ENCODE measurements at places on chromosomes 5 and 9.
A peak's percentile ranks its signal among the peaks of the same experiment; 100 is the strongest.

- DNase-seq, result no peak
These were observed 120.5 kb upstream of the IRX4 start for GRCh38 chr5:2003206-2003605.

- no peak for DNase-seq
These were observed 134.1 kb downstream of the ROR2 start for GRCh38 chr9:91815896-91816295.

DNA sequence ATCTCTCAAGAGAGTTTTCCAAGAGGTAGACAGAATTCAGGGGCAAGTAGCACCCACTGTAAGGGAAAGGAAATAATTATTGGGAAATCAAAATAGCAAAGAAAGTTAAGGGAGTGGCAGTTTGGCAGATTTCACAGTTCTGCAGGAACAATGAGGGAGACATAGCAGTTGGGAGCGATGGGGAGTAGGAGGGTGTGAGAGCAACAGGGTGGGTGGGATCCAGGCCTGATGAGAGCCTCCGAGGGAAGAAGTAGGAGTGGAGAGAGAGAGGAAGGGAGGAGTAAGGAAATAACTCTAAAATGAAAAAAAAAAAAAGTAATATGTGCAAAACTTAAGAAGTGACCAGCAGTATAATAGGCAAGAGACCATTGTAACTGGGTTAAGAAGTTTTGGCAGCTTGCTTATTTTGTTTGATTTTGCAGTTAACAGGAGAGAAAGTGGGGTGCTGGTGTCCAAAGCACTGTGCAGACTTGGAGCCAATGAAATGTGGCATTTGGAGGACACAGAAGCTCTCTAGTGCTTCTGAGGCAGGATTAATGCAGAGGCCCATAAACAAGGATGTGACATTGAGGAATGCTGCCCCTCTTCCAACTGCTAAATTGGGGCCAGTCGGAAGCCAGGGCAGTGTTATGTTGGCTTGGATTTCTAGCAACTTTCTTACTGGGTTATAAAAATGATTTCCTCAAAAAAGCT lies 10.2 kb downstream of the TNFAIP8 start:
- no peak for DNase-seq

DNA sequence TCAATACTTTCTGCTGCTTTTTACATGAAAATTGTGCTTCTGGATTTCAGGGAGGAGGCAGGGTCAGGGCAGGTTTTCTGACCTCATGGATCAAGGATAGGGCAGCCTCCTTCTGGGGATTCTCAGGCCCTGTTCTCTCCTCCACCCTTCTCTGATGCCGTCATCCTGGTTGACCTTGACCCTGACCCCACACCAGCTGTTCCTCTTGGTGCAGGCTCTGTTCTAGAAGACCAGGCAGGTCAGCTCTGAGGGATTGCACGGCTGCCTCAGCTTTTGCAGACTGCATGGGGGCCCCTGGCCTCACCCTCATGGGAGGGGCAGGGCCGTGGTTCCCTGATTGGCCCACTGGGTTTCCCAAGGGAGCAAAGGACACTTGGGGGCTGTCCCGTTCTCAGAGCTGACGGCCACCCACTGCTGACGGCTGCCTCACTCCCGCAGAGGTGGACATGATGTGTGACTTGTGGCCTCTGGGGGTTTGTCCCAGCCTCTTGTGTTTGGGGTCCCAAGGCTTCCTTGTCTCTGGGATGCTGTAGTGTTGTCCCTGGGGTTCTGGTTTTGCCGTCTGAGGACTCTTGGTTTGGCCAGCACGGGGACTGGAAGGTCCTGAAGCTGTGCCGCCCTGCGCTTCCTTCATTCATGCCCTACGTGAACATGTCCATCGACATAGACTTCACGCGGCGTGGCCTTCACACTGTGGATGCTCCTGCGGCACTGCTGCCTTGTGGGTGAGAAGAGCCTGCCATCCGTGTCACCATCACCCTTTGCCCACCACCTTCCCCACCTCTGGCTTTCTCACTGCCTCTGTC lies 34.5 kb downstream of the CEP72 start:
- no peak for DNase-seq

DNA sequence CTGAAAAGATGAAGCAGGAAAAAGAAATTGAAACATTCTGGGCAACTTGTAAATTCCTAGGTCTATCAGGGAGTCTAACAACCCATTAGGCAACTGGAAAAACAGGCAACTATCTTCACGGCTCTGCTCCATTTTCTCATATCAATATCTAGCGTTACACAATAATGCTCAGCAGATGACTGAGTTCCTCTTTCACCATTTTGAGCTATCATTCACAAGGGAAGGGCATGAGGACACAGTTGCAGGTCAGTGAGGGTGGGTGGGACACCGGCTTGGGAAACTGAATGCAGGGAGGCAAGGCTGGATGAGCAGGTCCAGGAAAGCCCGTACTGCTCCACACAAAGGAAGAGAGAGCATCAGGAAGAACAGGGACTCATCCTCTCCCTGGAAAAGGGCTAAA lies 67.0 kb downstream of the FRMD3 start:
- DNase-seq, result no peak

DNA sequence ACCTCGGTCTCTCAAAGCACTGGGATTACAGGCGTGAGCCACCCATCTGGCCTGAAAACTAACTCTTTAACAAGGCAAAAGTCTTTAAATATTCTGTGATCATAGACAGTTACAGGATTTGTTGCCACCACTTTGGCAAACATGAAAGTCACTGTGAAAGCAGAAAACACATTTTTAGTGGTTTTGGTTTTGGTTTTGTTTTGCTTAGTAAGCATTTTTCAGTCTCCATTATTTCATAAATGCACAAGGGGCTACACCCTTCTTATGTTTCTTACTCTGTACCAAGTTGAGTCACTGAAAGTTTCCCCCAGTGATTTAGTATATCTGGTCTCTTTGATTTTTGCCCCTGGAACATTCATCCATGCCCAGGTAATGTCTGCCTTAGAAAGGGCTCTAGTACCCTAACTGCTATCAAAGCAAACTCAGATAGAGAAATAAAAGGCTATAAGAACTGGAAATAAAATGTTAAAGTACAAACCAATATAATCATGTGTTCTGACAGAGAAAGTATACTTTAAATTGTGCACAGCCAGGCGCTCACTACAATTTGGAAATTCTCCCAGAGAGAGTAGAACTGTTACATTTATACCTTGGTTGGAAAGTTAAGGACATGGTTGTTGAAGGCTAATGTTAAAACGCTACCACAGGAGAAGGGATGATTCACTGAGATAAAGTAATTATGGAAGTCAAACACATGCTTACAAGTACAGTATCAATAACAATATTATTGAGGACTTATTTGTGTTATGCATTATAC lies 1022.5 kb upstream of the DMAC1 start:
- DNase-seq, result no peak

DNA sequence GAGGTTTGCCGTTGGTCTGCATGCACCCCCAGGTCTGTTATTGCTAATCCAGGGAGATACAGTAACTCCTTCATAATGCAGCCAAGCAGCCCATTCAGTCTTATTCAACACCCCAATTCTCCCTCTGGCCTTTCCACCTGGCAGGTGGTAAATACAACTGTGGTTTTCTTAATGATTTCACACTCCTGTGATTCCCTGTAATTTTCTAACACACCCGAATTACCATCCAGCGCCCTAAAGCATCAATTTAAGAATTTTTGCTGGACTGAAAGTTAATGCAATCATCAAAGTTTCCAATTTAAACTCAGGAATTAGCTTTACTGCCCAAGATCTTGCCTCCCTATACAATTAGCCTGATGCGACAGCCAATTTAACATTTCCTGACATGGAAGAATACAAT lies 62.5 kb downstream of the GNAQ start:
- DNase-seq, result peak; percentile 27

DNA sequence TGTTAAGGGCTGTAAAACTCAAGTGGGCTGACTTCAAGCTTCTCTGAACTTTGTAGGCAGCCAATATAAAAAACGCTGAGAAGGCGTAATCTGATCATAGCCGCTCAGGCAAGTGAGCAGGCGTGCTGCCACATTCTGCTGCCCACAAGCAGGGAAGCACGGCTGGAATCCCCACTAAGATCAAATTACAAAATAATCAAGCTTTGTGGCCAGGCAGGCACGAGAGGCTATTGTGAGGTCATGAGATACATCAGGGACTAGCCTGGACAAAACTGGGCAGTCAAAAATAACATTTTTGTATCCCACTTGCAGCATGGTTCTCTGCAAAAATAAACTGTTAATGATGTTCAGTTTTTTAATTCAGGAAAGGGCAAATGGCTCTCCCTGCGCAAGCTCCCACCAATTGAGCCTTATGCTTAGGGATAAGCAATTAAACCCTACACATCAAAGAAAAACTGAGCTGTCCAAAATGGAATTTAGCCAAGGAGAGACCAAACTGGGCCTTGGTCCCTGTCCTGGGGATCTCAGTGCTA lies 64.0 kb downstream of the POU5F2 start:
- peak; percentile 57 for DNase-seq

DNA sequence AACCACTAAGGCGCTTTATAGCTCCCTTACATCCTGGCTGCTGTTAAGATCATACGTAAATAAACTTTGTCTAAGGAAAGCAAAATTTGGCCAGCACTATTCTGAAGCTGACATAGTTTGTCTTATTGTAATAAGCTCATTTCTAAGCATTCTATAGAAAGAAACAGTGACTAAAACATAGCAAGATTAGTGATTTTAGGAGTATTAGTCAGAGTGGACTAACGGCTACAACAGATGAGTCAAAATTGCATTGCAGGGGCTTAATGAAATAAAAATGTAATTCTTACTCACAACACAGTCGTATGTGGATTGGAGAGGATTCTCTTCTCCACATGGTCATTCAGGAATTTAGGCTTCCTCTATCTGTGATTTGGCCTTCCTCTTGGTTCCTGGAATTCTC lies 347.6 kb downstream of the GADD45G start:
- no peak for DNase-seq

GRCh38 chr5:133523013-133523658 lies 89.2 kb downstream of the FSTL4 start:
- DNase-seq, result no peak

- DNase-seq, result peak; percentile 0
These were observed 855 bp downstream of the MCC start for GRCh38 chr5:113487416-113487780.

- DNase-seq, result no peak
These were observed 31.1 kb upstream of the GAS1 start for GRCh38 chr9:86978413-86978812.

DNA sequence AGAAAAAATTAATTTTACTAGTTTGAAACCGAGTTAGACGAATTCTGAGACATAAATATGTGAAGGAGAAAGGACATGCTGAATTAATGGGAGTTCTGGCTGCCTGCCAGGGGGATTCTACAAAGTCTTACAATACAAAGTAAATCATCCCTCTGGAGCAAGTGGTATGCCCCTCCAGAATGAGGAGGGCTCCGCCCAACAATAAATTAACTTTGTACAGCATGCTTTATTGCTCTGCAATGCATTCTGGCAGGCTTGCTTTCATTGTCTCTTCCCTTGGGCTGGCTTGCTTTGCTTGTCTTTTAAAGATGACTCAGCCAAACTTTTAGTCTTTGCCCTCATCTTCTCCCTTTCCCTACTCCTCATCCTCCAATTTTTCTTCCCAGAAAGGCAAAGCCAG lies 11.7 kb upstream of the PCDHB1 start:
- DNase-seq, result peak; percentile 33

- DNase-seq, result no peak
These were observed 12.0 kb downstream of the SAXO1 start for GRCh38 chr9:19020886-19021455.

DNA sequence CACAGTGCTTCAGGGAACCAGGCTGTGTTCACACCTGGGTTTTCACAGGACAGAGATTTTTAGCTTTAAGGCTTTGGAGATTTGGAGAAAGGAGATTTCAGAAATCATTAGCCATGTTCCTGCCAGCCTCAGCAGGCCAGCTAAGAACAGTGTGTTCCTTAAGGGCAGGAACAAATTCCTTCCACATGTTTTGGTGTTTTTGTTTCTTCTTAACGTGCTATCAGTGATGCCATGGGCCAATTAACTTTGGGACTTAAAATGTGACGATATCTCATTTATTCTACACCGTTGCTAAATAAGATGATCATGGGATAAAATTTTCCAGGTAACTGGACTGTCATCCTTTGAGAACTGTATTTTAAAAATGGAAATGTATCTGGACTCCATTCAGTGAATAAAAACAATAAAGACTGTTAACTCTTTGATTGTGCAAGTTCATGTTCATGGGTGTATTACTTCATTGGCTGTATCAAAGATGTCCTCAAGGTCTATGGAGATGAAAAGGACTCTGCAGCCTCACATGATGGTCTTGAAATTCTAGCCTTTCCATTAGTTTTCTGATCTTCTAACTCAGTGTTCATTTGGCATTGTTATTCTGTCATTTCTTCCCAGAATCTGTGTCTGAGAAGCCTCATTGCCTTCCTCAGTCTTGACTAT lies 72.3 kb downstream of the ZNF366 start:
- no peak for DNase-seq

- no peak for DNase-seq
These were observed 687.4 kb downstream of the PRR16 start for GRCh38 chr5:121151534-121151933.

- DNase-seq, result no peak
These were observed 7.3 kb upstream of the MAN2A1 start for GRCh38 chr5:109682383-109682782.

DNA sequence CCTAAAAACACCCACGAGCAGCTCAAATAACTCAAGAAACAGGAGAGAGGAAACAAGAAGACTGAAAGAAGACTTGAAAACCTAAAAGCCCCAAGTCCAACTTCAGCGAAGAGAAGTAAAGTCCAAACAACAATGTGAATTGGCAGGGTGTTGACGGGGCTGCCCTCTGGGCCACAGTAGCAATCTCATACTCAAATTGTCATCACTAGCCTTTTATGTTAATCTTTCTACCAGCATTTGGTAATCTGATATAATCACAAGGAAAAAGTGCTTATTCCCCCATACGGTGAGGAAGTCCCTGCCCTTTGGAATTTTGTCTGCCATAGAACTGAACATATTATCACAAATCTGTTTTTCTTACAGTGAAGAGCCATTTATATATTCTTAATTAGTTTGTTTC lies 51.5 kb upstream of the IFNE start:
- DNase-seq, result no peak

GRCh38 chr9:128554155-128554862 lies 1.9 kb downstream of the SPTAN1 start:
- DNase-seq, result no peak

GRCh38 chr9:133003071-133003461 lies 24.6 kb downstream of the GFI1B start:
- no peak for DNase-seq

GRCh38 chr9:114785866-114786650 lies 19.8 kb downstream of the TNFSF15 start:
- DNase-seq, result no peak

DNA sequence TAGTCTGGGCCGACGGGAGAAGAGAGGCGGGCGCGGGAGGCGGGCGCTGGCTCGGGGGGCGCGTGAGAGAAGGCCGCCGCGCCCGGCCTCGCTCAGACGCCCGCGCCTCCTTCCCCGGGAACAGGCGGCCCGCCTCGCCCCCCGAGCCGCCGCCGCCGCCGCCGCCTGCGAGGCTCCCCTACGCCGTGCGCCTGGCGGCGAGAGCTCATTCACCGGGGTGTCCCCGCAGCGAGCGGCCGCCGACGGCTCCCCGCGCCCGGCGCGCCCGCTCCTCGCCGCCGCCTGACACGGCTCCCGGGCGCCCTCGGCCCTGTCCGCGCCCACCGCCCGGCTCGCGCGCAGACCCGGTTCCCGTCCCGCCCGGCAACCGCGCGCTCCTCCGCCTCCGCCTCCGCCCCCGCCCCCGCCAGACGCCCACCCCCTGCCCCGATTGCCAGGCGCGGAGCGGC lies at the start of gene GNAQ:
Gene GNAQ (minus strand): TSS at position 368 of the 449 bp plus-strand sequence. CDS start 576 bp downstream, outside the sequence.
- no peak for DNase-seq
